Activated T-helper 1 cell treated with anti-CD3 and anti-CD28 coated beads, Interleukin-2, amount 50 U/mL, for 16 hours (primary cell): ENCODE measurements at places on chromosomes 3 and 15.

DNA sequence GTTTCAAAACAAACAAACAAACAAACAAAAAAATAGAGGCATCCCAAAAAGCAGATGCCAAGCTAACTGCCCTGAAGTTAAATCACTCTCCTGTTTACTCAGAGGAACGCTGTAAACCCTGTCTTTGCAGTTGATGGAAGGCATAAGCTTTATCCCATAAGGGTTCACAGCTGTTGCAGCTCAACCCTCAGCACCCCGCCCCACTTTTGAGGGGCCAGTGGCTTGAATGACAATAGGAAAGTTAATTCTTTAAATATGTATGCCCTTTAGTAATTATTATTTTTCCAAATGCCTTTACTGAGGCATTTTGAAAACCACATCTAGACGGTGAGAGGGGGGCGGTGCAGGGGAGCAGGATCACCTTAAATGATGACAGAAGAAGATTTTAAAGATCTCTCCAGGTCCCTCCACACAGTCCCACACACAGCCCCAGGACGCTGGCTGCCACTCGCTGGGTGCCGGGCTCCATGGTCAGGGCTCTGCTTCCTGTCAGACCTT is 272.1 kb downstream of the FAM43A start:
- no peak for DNase-seq

- no peak for DNase-seq
Observed at GRCh38 chr3:148998297-148998696, 7.0 kb downstream of the GYG1 start.

DNA sequence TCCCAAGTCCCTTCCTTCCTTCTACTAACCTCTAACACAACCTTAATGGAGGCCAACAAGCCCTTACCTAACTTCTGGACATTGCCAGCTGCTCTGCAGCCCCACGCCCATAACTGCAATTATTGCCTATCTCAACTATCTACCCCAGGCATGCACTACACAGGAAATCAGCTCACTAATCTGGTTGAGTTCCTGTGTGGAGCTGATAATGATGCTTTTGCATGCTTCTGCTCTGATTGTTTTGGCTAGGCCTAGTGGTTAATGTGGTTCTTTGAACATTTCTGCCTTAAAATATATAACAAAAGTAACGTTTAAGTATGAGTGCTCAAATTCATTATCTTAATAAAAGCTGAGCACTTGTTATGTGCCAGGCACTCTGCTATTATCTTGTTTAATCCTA is 463.9 kb downstream of the MFSD1 start:
- DNase-seq: no peak

DNA sequence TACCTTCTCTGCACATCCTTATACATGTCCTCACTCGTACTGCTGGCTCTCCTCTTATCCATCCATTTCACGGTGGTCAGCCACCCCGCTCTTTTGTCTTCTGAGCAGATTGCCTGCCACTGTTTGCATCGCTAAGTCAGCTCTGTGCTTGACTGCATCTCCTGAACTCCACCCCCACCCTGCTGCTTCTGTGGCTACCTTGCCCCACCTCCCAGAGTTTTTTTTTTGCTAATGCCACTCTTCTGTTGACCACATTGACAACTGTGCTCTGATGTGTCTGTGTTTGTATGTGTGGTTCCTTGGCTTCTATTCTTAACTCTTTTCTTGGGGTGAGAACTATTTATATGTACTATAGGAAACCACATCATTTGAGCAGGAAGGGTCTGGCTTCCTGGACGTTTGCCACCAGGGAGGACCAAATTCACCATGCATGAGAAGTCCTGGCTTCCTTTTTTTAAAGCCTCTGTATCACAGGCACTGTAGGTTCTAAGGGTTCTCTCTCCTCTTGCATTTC is 12.8 kb upstream of the MTMR10 start:
- DNase-seq: no peak

DNA sequence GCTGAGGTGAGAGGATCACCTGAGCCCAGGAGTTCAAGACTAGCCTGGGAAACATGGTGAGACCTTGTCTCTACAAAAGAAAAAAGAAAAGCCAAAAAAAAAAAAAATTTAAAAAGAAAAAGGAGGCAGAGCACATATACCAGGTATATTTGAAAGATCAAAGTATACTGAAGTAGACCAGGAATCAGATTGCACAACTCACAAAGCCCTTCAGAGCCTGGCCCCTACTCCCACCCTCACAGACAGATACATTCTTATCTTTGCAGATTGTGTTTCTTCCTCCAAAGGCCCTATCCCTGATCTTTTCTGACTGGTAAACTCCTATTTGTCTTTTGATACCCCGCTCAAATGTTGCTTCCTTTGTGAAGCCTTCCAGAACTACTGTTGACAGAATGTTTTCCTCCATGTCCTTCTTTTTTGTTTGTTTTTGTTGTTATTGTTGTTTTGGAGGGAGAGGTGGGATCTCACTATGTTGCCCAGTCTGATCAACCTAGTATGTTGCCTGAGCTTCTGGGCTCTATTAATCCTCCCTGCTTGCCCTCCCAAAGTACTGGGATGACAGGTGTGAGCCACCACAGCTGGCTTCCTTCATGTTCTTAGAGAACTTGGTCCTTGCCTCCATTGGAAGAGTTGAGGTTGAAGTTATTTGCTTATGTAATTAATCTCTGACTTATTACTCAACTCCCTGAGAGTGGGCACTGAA is 9.8 kb upstream of the ITGB5 start:
- no peak for DNase-seq

GRCh38 chr3:30743641-30744317 is 137.4 kb downstream of the TGFBR2 start:
- no peak for DNase-seq

GRCh38 chr3:157156837-157157635 is 2.9 kb downstream of the CCNL1 start:
- DNase-seq: no peak

DNA sequence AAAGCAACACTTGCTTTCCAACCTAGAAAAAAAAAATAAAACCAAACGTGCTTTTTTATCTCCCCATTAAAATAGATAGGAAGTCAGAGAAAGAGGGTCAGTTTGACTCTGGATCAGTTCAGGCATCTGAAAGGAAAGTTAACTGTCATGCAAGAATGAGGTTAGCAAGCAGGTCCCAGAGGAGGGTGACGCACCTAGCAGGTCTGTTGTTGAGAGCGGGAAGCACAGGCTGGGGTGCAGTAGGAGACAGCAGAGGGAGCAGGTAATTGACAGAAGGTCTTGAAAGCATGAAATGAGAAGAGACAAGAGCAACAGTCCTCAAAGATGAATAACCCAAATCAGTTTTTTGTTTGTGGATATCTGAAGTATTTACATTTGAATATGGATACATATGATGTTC is 82.5 kb downstream of the ANO10 start:
- DNase-seq: no peak

- no peak for DNase-seq
Observed at GRCh38 chr15:93246266-93247242, 157.5 kb upstream of the RGMA start.
